ENCODE measurements at places on chromosomes 13 and 19. TPM values are rescaled to one million over a fixed set of nuclear protein-coding genes. Genes with fewer than 3 reads are reported as not detected.

Gene ZNF613
- 11.6 TPM for total RNA-seq

Gene ZNF625
- total RNA-seq: 28.2 TPM

Gene NPHS1
- 1.0 TPM for total RNA-seq

Gene AP1M2
- 158 TPM for total RNA-seq

Gene BEST2
- 10.4 TPM for total RNA-seq

Gene PRR36
- 17.6 TPM for total RNA-seq

Gene EBI3
- 0.52 TPM for total RNA-seq

Gene KLK14
- total RNA-seq: not detected

Gene CYP4F12
- total RNA-seq: not detected

Gene KIR2DL1
- not detected for total RNA-seq

Gene TNNT1
- total RNA-seq: 51.4 TPM

Gene ANGPTL8
- not detected for total RNA-seq

Gene PLPP2
- 82.6 TPM for total RNA-seq

Gene PABPC3
- 1.2 TPM for total RNA-seq

Gene IGSF23
- not detected for total RNA-seq

Gene SOX1
- total RNA-seq: 0.04 TPM

Gene EHD2
- 11.7 TPM for total RNA-seq

Gene SLC7A10
- total RNA-seq: 6.3 TPM

Gene CCDC8
- 16.5 TPM for total RNA-seq

All from GM23338 (cell line).